Fibroblast of the conjunctiva (primary cell): ENCODE measurements at places on chromosomes 5 and 9.

- DNase-seq = no peak
Measured at GRCh38 chr9:137244486-137245449, 3.7 kb downstream of the TUBB4B start.

DNA sequence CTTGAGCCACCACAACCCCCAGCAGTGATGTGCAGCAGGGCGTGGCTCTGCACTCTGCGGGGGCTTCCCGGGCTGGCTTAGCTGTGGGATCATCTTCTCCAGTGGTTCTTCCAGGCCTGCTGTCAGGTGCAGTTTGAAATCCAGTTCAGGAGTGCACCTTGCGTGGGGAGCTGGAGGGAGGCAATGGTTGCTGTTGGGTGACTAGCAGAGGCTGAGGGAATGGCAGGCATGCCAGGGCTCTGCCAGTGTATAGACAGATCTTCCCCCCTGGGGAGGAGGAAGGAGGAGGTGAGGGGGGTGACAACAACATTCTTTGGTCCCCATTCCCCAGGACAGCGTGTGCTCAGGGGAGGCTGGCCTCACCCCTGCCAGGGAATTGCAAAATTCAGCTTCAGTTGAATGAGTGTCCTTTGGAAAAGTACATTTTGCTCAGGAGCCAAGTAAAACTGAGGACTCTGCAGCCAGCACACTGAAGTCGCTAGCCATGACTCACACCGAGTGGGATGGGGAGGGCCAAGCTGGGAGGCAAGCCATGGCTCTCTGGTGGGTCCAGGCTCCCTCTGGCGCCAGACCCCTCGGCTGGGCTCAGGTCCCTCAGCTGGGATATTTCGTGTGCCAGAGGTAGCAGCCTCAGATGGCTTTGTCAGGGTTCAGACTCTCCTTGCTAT, 35.0 kb downstream of the ERGIC1 start:
- peak; percentile 87 for DNase-seq

- no peak for DNase-seq
Measured at GRCh38 chr9:90778746-90779145, 22.9 kb upstream of the SYK start.

DNA sequence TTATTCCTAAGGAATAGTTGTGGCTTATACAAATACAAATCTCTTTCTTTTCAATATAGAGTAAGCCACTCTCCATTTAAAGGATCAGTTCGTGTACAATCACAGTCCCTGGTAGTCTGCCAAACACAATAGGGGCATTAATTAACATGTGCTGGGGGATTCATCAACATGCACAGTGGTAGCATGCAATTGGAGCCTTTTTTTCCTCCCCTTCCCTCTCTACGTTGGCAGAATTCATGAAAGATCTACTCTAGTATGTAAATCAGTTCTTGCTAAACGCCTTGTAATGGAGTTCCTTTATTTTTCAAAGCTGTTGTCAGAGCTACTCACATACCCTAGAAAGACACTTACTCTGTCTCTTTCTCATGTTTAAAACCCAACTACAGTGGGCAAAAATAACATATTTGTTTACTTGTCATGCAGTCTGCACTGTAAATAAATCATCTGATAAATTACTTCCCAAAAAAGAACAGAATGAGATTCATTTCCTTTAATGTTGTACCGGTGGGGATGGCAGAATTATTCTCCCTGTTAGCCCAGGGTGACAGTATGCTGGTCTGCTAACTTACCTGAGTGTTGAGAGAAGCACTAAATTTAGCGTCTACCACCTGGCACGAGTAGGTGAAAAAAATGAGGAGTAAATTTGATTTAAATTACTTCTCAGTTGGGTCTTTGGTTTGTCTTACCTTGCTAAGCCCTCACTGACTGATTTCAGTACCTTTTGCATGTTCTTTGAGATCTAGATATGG, 341.5 kb upstream of the CCNH start:
- DNase-seq = no peak

GRCh38 chr5:142326480-142326938, 1.7 kb upstream of the SPRY4 start:
- DNase-seq = no peak

- DNase-seq = no peak
Measured at GRCh38 chr5:138468966-138469539, 3.8 kb downstream of the EGR1 start.

GRCh38 chr9:69965416-69966145, 78.1 kb upstream of the MAMDC2 start:
- no peak for DNase-seq

- no peak for DNase-seq
Measured at GRCh38 chr5:28254846-28255245, 1216.5 kb upstream of the CDH9 start.

GRCh38 chr9:10875752-10876151, 262.9 kb upstream of the PTPRD start:
- DNase-seq = no peak

GRCh38 chr9:33415501-33416038, 13.2 kb upstream of the AQP7 start:
- DNase-seq = peak; percentile 18

- DNase-seq = no peak
Measured at GRCh38 chr9:124251605-124252378, 6.0 kb upstream of the NEK6 start.

DNA sequence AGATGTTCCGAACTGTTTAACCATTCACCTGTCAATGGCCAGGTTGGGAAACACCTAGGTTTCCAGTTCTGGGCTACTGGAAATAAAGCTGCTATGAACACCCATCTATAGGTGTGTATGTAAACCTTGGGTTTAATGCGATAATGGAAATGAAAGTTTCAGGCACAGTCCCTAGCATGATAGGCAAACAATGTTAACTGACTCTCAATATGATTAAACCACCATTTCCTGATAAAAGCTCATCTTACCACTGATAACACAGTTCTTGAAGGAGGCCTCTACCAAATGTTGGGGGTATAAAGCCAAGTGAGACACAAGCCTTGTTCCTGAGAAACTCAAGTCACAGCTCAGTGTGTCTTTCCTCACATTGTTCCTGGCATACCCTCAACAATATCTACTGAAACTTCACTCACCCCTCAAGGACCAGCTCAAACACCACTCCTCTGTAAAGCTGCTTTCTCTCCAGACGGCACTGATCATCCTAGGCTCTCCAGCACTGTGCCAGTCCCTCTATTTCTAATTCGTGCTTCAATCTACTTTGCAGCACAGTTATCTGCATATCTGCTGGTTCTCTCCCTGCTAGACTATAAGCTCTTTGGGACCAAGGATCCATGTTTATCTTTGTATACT, 15.8 kb downstream of the RAB14 start:
- DNase-seq = no peak

DNA sequence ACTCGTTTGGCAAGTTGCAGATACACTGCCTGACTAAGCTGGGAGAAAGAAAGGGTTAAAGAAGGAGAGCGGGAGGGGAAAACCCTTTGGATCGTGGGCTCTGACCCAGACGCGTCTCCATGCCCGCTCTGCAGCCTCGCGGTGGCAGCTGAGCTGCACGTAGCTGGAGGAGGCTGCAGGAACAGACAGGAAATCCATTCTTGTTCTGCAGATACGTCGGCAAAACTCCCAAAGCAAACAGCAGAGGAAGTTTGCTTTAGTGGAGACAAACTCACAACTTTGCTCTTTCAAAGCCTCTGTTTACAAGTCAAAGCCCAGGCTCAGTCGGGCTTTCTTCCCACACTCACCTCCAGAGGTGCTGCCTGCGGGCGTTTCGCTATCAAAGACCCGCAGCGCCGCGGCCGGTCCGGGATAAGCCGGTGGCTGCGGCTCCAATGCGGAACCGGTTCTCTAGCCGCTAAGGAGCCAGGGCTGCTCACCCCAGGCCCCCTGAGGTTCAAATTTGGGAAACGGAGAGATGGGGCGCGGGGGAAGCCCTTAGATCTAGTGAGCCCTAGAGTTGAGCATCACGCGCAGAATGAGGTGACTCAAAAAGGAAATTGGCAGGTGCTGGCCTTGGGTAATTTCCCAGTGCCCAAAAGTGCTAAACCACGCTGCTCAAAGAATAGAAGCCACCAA, 60.7 kb downstream of the MAT2B start:
- no peak for DNase-seq

DNA sequence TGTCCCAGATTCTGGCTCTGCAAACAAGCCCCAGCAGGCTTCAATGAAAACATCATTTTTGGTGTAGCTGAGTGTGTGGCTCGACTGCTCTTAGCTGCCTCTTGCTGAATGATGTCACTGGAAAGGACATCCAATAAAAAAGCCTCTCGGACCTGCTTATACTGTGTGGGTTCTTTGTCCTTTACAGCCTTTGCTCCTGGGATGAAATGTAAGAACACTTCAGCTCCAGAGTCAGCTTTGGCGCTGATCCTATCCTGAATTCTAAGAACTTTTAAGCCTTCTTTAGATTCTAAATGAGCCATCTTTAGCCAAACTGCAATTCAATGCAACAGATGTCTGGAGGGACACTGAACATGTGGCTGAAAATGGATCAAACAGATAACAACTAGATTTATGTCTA, 404.6 kb upstream of the C9orf72 start:
- no peak for DNase-seq

- peak; percentile 57 for DNase-seq
Measured at GRCh38 chr5:9519537-9519936, 26.3 kb downstream of the SEMA5A start.

DNA sequence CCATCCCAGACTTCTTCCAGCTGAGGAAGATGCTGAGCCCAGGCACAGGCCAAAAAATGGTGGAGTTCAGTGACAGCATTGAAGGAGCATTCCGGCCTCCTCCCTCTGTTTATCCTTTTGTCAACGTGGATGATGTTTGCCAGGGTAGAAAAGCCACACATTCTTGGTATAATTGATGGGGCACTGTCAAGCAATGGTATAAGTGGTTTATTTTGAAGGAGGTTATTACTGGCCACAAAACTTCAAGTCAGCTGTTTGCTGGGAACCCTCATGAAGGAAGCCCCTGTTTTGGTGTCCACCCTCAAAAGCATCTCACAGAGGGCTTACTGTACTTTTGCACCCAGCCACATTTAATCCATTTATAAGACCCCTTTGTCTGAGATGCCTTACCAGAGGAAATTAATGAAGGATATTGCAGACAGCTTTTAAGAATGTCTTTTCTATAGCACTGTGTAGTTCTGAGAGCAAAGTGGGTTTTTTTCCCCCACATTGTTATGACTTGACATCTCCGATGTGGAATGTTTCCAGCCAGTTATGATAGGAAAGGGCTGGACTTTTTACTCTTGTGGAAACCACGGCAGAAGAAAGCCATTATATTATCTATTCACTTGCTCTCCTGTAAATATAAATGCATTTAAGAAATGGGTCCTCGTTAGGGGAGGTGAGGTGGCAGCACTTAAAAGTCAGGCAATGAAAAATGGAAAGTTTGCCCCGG, 95.5 kb upstream of the SPATA31D4 start:
- DNase-seq = no peak

DNA sequence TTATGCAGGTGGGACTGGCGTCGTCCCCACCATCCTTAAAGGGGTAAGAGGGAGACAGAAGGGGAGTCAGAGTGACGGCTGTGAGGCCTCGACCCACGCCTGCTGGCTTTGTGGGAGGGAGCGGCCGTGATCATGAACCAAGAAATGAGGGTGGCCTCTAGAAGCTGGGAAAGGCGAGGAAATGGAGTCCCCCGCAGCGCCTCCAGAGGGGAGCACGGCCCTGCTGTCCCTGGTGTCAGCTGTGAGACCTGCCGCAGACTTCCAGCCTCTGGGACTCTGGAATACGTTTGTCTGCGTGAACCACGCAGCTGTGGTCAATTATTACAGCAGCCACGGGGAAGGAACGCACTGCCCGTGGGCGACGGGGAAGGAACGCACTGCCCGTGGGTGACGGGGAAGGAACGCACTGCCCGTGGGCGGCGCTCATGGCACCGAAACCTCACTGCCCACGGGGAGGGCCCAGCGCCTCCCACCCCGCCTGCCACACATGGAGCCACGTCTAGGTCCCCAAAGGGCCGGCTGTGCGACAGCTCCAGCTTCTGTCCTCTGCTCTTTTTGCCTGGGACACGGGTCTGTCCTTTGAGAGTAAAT, 108.8 kb upstream of the RAPGEF1 start:
- DNase-seq = no peak

DNA sequence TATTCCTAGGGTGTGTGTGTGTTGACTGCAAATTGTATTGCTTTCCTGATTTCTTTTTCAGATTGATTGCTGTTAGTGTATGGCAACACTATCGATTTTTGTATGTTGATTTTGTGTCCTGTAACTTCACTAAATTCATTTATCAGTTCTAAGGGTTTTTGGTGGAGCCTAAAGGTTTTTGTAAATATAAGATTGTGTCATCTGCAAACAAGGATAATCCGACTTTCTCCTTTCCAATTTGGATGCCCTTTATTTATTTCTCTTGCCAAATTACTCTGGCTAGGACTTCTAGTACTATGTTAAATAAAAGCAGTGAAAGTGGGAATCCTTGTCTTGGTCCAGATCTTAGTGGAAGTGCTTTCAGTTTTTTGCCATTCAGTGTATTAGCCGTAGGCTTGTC, 340.9 kb upstream of the KLF4 start:
- no peak for DNase-seq

DNA sequence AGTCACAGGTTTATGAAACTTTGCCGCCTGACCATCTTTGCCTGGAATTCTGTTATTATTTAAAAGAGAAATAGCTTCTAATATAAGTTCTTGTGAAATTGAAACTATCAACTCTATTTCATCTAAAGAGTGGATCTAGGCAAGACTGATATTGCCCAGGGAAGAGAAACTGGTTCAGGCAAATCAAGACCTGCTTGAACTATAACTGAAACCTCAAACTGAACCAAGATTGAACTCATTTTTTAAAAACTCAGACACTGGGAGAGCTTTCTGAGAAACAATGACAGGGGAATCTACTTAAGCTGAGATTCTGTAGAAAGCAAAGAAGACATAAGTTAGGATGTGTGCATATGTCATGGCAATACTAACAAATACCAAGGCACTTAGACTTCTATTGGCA, 815.8 kb downstream of the BRINP1 start:
- no peak for DNase-seq

DNA sequence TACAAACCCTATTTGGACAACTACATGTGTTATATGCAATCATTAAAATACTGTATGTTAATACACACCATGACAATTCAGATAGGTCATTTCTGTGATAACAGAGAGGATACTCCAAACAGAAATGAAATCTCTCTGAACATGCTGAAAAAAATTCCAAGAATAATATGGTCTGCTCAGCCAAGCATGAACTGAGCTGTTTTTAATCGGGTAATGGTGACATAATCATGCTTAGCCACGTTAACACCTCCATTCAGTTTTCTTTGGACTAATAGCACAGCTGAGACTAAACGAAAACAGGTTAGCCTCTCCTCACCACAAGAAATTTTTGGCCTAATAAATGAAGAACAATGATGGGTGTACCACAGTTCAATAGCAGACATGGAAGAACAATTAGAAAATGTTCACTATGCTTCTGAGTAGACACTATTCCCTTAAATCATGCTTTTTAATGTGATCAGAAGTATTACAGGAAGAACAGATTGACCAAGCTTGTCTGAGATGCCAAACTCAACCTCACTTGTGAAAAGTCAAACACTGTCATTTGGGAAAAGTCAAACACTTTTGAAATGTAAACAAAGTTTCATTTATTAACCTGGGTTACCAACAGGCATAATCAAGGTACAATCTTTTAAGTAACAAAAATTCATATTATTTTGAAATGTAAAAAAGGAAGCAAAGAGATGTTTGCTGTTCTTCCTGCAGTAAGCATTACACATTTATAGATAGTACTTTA, 19.4 kb downstream of the RAB14 start:
- DNase-seq = no peak
